Activated CD4-positive, alpha-beta T cell treated with anti-CD3 and anti-CD28 coated beads for 4 hours (primary cell): ENCODE measurements at places on chromosomes 12 and 14.

DNA sequence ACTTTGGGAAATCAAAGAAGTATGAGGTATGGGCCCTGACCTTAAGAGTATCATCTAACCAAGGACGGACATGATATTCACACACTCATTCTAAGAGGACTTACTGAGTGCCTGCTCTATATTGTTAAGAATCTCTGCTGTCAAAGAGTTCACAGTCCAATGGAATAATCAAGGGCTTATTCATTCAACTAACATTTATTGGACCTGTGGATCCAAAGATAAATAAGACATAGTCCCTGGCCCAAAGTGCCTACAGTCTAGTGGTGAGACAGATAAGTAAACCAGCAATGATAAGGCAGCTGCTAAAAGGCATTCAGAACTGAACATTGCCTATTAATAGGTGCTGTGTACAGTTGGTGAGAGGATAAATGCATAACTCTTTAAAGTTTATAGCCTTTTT, 11.0 kb downstream of the WDR20 start:
- DNase-seq = no peak

DNA sequence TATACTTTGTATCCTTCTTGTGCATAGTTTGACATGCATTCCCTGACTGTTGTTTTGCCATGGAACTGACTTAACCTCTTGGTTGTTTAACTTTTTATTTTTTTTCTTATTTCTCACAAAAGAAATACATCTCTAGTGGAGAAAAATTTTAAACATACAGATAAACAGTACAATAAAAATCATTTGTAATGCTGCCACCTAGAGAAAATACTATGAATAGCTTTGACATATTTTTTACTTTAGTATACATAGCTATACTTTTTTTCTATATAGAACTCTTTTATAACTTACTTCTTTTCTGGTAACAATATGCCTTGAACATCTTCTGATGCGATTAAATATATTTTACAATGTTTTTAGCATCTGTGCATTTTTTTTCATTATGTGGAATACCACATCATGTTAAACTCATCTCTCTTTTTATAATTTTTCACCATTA, 184.5 kb downstream of the AKAP6 start:
- DNase-seq = no peak

GRCh38 chr12:63078906-63079305, 72.1 kb downstream of the AVPR1A start:
- no peak for DNase-seq

DNA sequence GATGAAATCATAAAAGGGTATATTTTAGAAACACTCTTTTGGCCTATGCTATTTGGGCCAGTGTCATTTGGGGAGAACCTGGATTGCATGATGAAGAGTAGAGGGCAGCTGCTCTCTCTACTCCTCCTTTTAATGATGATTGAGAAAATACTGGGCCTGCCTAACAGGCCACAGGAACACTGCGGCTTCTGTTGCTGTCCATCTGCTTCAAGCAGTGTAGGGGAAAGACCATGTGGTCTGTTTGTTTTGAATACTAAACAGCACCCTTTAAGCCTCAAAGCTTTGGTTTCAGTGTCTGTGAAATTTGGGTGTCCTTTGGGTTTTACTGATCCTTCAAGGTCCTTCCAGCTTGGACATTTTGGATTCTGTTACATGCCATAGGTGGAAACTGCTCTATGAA, 78.0 kb downstream of the TTC6 start:
- DNase-seq = no peak

DNA sequence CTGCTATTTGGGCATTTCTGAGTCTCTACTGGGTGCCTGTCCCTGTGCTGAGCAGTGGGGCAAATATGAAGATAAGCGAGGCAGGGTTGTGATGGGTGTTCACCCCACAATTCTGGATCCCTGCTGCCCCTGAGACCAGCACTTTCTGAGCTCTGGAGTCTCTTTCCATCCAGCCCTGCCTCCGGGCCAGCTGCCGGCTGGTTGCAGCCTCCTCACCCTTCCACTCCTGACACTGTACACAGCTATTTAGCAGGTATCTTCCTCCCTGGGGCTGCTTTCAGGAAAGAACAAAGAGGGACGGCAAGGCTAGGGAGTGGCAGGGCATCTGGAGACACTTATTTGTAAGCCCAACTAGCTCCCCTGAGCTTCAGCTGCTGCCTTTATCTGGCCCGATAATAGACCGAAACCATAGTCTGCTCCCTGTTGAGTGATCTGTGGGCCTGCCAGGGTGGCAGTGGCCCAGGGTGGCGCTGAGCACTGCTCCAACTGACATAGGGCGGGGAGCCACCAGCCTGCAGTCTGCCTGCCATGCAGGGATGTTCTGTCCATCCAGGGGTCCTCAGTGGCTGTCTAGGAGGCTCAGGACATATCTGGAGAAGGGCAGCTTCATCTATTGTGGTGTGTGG, 7.6 kb upstream of the KRT80 start:
- DNase-seq = no peak

DNA sequence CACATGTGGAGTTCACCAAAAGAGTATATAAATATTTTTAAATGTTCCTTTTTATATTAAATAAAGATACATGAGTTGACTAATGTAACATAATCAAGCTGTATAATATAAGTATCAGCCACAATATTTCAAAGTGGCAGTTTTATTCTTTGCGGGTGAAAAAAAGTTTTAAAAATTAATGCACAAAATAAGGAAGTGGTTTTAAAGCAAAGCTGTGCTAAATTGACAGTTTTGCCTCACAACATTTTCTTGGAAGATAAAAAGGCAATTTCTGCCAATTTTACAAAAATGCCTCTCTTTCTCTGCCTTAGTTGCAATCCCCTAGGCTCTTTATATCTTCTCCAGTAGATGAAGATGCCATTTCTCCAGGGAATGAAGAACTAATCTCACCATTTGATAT, 719.1 kb downstream of the C12orf50 start:
- no peak for DNase-seq

DNA sequence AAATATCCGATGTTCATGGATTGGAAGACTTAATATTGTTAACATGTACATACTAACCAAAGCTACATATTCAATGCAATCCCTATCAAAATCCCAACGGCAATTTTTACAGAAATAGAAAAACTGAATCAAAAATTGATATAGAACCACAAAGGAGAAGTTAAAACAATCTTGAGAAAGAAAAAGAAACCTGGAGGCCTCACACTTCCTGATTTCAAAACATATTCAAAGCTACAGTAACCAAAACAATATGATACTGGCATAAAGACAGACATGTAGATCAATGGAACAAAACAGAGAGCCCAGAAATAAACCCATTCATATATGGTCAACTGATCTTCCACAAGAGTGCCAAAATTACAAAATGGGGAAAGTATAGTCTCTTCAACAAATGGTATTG, 5.4 kb upstream of the PELI2 start:
- no peak for DNase-seq

DNA sequence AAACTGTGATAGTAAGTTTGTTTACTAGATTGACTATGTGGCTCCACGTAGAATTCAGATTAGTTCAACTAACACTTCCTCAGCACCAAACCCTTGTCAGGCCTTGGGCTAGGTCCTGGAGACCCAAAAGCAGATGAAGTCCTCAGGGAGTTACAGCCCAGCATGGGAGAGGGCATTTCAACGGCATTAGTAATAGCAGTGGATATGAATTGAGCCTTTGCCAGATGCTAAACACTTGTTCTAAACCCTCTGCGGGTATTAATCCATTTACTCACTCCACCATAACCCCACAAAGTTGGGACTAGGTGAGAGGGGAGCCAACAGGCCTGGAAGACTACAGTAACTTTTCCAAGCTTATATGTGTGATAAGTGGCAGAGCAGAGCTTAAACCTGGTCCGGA, 714.6 kb downstream of the DIO2 start:
- no peak for DNase-seq

GRCh38 chr12:119258556-119258955, 76.0 kb upstream of the CCDC60 start:
- no peak for DNase-seq

GRCh38 chr14:63163306-63163705, 40.9 kb upstream of the RHOJ start:
- DNase-seq = no peak

DNA sequence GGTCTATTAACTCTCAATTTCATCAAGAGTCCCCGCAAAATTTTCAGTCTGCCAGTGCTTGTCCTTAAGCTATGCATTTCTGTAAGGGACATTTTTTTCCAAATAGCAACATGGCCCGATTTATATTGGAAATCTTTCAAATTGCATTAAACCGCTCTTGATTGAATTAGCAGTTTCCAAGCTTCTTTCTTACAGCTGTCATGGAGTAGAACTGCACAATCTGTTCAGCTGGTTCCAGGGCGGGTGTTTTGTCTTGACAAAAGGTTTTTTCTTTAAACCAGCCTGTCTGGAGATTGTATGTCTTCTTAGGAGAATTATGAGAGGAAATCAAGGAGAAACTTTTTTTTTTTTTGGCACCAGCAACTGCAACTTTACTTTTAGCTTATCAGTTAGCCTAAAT, 185.8 kb downstream of the ALG10B start:
- no peak for DNase-seq

- DNase-seq = no peak
Measured at GRCh38 chr14:99751539-99752485, 41.4 kb upstream of the EML1 start.

DNA sequence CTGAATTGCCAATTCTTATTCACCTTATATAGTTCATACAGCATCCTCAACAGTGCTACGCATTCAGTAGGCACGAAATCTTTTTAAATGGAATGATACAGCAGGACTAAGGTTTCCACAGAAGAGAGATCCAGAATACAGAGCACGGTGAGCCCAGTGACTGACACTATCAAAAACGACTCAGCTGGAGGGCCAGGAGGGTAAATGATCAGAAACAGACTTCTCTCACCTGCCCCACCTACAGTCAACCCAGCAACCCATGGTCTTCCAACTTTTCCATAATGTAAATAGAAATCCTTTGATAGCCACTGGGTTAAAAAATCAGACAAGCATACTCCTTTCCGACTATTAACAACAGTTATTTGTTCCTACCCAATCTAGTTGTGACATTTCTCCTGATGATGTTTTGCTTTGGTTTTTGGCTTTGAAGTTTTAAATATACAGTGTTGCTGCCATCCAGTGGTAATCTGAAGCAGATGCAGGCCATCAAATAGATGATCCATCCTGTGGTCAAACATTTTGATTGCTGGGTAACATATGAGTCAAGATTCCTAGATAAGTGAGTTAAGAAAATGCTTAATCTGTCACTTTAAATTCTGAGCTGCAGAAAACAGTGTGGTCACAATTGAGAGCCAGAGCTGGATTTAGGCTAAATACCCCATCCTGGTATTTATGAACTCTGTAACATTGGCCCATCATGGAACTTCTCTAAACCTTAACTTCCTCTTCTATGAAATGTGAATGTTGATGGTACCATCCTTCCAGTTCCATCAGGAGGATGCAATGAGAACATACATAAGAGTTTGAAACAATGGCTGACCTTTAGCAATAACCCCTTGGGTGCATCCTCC, 42.0 kb downstream of the GPHB5 start:
- DNase-seq = no peak

- DNase-seq = no peak
Measured at GRCh38 chr12:96233939-96234461, 39.8 kb downstream of the ELK3 start.

DNA sequence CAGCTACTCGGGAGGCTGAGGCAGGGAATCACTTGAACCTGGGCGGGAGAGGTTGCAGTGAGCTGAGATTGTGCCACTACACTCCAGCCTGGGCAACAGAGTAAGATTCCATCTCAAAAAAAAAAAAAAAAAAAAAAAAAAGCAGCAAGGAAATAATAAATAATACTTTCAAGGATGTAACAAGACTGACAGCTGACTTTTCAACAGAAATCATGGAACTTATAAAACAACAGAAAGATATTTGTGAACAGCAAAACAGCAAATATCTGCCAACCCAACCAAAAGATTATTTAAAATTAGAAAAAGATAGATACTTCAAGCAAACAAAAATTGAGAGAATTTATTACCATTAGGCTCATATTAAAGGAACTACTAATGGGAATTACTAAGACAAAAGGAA, 115.1 kb downstream of the TSHR start:
- DNase-seq = no peak

DNA sequence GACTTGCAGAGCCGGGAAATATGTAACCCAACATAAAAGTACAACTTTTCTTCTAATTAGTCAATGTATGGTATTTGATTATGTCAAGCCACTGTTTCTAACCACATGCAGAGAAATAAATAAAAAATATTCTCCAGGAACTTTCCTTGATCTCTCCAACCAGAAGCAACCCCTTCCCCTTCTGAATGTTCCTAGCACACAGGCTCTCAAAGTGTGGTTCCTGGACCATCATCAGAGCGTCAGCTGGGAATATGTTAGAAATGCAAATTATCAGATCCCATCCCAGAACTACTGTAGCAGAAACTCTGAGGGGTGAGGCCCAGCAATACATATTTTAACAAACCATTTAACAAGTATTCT, 21.0 kb upstream of the ITPR2 start:
- no peak for DNase-seq

DNA sequence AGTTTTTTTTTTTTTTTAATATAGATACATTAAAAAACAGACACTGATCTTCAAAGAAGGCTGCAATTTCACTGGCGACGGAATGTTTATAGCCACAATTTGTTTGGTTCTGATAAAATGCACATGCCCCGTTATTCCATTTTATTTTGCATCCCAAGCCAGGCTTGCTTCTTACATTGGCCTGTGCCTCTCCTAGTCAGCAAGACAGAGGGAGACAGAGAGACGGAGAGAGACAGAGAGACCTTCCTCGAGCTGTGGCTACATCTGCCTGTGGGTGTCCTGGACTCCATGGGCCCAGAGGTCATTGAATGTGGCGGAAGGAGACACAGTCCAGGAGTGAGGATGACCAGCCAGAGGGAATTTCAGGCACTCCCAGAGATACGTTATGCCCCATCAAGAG, 926.6 kb downstream of the VRK1 start:
- DNase-seq = no peak

- DNase-seq = no peak
Measured at GRCh38 chr12:84694116-84694515, 218.5 kb downstream of the SLC6A15 start.

DNA sequence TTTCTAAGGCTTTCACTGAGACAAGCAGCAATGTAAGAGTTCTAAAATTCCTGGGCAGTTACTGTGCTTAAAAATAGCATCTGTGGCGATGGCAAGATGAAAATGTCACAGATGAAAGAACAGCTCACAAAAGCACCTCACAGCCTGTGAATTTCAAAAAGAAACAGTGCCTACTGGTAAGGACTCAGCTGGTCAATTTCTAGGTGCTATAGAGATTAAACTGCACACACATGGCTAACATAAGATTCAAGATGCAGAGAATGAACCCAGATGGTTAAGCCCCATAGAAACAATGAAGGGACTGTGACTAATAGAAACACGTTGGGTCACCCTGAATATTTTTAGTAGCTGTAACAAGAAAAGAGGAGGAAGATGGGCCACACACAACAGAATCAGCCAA, 12.0 kb upstream of the IL26 start:
- DNase-seq = no peak

- no peak for DNase-seq
Measured at GRCh38 chr12:75816897-75817296, 214.7 kb downstream of the PHLDA1 start.

DNA sequence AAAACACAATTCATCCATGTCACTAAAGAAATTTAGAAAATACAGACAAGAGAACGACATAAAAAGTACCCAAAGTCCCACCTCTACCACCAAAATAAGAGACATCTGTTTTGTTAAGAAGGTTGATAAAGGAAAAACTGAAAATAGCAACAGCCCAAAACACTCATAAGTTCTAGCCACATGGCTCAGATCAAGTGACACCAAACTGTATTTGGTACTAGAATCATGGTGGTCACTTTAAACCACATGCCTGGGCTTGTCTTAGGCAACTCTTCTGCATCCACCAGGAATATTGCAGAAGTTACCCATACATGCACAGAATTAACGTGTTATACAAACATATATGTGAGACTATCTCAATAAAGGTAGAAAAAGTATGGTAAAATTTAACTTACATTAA, 78.2 kb upstream of the GTF2A1 start:
- DNase-seq = no peak
